ENCODE measurements at places on chromosomes 12 and 14.

- no peak for DNase-seq
Measured at GRCh38 chr12:51818566-51819300, 29.8 kb downstream of the FIGNL2 start.

DNA sequence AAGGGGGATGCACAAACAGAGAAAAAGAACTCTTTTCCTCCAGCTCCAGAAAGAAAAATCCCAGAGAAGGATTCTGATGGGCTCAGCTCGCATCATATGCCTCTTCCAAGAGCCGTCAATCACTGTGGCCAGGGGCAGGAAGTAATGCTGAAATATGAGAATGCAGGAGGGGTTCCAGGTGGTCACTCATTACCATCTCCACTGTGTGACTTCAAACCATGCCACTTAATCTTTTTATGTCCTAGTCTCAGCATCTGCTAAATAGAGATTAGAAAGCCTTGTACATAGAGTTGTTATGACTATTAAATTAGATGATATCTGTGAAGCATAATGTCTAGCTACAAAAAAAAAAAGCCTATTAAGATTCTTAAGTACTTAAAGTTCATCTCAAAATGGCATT, 65.6 kb upstream of the FICD start:
- DNase-seq, result no peak

DNA sequence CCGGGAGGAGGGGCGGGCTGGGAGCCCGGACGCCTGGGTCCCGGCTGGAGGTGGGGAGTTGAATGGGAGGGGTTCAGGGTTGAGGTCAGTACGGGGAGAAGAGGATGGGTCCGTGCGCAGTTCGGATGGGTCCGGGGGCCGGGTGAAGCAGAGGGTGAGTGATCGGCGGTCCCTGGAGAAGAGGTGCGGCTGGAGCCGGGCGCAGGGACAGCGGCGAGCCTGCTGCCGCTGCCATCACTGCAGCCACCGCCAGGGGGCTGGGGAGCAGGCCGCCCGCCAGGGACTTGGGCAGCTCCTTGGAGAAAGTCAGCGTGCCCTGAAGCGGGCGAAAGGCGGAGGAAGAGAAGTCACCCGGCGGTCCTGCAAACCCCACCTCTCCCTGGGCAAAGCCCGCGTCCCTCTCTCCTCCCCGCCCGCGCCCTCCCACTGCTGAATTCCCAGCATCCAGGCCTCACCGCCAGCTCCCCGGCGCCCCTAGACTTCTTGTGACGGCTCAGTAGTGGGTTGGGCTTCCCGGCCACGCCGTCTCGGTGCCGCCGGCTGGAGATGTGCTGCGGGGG, 6.0 kb upstream of the GPR84 start:
- peak; percentile 96 for DNase-seq

- DNase-seq, result no peak
Measured at GRCh38 chr14:70171726-70172125, 17.0 kb downstream of the SLC8A3 start.

DNA sequence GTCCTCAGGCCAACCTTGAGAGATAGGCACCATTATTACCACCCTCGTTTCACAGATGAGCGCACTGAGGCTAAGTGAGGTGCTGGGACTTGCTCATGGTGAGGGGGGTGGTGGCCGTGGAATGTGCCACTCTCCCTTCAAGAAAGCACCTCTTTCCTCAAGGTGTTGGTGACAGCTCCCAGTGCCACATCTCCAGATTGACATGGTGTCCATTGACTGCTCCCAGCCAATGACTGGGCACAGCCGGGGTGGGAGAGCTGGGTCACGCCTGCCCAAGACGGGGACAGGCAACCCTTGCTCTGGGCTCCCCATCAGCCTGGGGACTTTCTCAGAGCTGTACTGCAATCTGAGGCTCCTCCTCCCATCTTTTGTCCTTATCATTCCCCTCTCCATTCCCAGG, 21.0 kb upstream of the MYL2 start:
- DNase-seq, result peak; percentile 49

GRCh38 chr12:28974166-28974565, 174.9 kb upstream of the FAR2 start:
- no peak for DNase-seq

DNA sequence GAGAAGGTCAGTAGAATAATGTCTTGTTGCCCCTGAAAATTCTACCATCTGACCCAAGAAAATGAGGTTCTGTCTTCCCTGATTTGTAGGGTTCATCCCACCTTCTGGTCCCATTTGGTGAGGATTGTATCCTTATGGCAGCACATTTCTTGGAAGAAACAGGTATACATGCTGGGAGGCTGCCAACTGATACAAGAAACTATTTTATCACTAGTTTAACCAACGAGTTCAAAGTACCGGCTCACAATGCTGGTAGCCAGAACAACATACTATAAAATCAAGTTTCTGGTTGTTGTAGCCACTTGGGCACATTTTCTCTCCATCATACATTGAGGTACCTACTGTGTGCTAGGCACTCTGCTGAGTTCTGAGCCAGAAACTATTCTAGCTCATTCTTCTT, 7.1 kb upstream of the KCNH3 start:
- no peak for DNase-seq

DNA sequence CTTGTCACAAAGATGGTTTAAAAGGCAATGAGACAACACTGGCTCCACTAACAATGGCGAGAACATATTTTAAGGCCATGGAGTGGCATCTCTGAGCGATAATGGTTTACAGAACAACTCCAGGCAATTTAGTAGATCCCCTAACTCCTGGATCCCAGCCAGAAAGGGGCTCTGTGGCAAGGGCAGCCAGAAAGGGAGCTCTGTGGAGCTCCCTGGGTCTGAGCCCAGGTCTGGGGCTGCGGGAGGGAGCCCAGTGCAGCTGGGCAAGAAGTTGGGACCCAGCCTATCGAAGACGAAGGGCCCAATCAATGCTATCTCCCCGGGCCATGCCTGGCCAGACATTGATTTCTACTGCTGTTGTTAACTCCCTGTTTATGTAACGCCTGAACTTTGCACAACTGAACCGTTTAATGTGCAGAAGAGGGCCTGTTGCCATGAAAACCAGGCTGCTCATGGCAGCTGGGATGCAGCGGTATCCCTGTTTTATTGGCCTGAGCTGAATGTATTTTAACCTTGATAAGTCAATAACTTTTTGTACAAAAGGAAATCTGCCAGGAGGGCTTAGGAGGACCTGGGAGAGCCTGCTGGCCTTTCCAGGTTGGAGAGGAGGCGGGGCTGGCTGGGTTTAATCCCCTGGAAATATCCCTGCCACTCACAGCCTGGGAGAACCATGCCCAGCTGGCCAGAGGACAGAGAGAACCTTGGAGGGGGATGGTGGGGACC, 6.7 kb upstream of the FAM222A start:
- DNase-seq, result peak; percentile 56

DNA sequence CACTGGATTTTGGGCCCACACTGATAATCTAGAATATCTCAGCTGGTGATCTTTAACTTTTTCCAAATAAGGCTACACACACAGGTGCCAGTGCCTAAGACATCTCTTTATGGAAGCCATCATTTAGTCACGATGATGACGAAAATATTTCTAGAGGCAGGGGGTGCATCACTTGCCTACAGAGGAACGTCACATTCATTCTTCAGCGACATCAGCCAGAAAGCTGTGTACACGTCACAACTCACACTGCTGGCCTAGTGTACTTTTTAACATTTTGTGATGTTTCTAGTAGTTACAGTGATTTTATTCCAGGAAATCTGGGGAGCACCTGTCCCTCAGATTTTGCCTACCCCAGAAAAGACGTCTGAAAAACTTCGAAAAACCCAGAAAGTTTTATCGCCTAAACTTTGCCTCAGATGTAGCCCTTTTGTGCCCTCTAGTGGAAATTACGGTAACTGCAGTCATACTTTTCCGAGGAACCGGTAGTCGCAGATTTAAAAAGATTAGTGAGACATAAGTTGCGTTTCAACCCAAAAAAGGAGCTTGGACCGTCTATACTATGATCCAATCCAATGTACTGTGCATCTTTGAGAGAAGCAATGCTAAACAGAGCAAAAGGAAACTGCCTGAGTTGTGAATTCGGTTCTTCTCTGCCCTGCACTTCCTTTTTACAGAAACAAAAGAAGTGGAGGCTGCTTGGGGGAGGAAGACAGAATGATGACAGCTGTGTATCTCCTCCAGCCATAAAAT, 64.3 kb upstream of the STON2 start:
- no peak for DNase-seq

GRCh38 chr12:15700595-15700994, 88.6 kb downstream of the EPS8 start:
- no peak for DNase-seq

GRCh38 chr14:84544486-84545131, 985.3 kb upstream of the FLRT2 start:
- no peak for DNase-seq

- no peak for DNase-seq
Measured at GRCh38 chr12:8668441-8668840, 5.8 kb upstream of the MFAP5 start.

DNA sequence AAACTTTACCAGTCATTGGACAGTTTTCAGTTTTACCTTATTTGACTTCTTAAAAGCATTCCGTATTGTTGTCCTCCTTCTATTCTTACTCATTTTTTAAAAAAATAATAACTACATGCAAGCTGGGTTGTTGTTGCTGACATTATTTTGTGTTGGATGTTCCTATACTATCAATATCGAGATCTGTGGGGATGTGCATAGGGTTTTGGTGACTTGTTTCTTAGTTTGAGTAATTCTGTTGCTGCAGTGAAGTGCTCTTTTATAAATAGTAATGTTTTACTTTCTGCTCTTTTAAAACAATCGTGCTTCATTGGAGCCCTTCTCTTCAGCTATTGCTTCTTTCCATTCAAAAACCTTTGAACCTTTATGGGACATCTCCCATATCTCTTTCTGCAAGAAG, 79.4 kb downstream of the METTL25 start:
- DNase-seq, result no peak

GRCh38 chr12:20716037-20716436, 20.9 kb downstream of the SLCO1C1 start:
- DNase-seq, result peak; percentile 61

- DNase-seq, result no peak
Measured at GRCh38 chr12:112439769-112440168, 21.0 kb downstream of the PTPN11 start.

GRCh38 chr12:12903642-12904609, 12.6 kb downstream of the GPRC5A start:
- peak; percentile 65 for DNase-seq
